Suppressor macrophage (primary cell): ENCODE measurements at places on chromosomes 13 and 19.
A peak's percentile ranks its signal among the peaks of the same experiment; 100 is the strongest.

DNA sequence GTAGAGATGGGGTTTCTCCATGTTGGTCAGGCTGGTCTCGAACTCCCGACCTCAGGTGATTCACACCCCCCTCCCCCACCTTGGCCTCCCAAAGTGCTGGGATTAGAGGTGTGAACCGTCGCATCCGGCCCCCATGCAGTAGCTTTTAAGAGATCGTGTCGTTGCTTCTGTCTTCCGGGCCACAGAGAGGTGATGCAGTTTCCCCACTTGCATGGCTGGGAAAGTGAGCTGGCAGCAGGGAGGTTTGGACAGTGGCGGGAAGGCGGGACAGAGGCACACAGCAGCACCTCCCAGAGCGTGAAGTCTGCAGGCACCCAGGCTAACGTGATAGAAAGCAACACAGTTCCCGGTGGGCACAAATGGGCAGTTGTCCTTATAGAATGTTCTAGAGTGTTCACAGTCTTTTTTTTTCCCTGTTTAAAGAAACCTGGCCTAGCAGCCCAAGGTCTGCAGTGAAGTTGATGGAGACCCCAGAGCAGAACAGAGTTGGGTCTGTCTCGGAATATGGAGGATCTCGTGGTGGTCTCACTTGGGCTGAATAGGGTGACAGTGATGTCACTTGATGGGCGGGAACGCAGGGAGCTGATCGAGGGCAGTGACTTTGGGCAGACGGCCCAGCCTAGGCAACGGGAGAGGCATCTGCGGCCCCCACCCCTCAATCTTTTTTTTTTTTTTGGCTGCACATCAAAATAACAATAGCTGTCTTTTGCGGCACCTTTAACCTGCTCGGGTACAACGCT lies 4.9 kb downstream of the UHRF1 start:
- DNase-seq = no peak

DNA sequence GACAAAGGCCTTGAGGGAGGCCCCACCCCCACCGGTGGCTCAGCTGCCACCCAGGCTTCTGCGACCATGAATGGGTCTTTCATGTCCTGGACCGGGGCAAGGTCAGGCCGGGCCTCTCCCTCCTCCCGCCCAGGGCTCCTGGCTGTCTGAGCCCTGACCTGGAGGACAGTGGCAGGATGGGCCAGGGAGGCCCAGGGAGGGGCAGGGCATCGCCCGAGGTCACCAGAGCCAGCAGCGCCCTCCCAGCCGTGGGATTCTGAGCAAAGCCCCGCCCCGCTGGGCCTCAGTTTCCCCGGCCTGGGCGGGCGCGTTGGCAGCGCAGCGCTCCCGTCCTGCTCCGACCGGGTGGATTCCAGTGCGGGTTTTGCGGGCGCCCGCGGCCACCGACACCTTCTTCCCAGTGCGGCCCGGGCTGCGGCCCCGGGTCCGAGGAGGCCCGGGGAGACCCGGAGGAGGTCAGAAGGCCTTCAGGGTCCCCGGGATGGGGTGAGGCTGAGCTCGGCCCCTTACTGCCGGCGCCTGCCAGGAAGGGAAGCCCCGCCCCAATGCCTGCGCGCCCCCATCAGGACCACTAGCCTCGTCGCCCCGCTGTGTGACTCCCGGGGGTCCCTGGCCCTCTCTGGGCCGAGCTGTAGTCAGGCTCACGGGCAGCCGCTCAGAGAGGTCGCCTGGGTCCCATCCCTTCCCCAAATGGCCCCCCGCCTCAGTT lies 24.6 kb upstream of the SEMA6B start:
- peak; percentile 29 for DNase-seq

GRCh38 chr13:33690354-33690753 lies 127.6 kb upstream of the RFC3 start:
- no peak for DNase-seq

DNA sequence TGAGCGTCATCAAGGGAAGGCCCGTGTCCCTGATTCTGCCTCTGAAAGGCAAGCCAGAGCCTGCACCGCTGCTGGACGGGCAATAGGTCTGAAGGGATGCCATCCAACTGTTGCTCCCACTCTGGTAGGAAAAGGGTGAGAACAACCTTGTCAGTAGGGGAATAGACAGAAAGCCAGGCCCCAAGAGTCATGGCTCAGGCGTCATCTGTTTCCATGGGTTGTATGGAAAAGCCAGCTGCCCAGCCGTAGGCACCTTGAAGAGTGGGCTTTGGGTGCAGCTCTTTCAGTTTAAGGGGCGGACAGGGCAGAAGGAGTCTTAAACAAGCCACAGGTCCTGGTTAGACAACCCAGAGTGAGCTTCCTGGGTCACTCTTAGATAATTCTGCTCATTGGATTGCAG lies 66.5 kb downstream of the RNF6 start:
- DNase-seq = no peak

GRCh38 chr19:30788105-30788765 lies 416.1 kb downstream of the ZNF536 start:
- DNase-seq = no peak

GRCh38 chr19:9727644-9728043 lies 40.9 kb downstream of the ZNF846 start:
- DNase-seq = no peak
